ENCODE measurements at places on chromosomes 2 and 18.

- no peak for DNase-seq
Measured at GRCh38 chr2:168050377-168050776, 197.0 kb downstream of the STK39 start.

DNA sequence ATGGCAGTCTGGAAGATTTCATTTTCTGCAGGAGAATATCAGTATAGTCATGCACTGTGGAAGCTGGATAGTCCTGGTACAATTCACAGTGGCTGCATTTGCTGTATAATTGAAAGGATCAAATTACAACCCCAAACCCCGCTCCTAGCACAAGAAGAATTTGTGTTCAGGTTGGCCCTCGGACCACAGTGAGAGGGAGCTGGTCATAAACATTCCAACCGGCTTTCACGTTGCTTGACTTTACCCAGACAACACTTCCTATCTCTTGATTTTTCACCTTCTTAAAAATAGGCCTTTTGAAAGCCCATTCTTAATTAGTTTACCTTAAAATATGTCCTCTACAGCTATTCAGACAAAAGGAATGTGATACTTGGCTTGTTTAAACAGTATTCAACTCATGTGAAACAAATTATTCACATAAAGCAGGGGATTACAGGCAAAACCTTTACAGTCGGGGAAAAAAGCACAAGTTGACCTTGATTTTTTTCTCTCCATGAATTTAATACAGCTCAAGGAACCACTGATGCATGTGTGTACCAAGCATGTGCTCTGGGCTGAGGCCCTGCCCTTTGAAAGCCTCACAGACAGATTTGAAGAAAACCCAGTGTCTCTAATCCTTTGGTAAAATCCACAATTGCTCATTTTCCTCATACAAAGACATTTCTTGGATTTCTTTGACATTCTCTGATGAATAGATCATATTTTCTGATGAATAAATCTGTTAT lies 143.0 kb upstream of the SOX11 start:
- no peak for DNase-seq

- DNase-seq: no peak
Measured at GRCh38 chr18:79526468-79527460, 131.0 kb downstream of the NFATC1 start.

- no peak for DNase-seq
Measured at GRCh38 chr2:112021781-112022231, 33.3 kb upstream of the TMEM87B start.

DNA sequence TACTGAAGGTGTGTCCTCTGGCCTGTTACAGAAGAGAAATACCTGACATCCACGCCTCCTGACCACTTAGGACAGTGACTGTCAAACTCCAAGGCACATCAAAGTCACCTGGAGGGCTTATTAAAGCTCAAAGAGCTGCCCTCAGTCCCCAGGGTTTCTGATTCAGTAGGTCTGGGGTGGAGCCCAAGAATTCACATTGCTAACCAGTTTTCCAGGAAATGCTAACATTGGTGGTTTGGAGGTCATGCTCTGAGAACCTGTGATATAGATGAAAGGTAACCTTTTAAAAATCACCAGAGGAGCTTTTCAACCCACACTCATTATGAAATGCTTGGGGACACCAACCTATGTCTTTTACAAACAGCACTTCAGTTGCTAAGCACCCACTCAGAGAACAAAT lies 172.3 kb downstream of the ALK start:
- no peak for DNase-seq

DNA sequence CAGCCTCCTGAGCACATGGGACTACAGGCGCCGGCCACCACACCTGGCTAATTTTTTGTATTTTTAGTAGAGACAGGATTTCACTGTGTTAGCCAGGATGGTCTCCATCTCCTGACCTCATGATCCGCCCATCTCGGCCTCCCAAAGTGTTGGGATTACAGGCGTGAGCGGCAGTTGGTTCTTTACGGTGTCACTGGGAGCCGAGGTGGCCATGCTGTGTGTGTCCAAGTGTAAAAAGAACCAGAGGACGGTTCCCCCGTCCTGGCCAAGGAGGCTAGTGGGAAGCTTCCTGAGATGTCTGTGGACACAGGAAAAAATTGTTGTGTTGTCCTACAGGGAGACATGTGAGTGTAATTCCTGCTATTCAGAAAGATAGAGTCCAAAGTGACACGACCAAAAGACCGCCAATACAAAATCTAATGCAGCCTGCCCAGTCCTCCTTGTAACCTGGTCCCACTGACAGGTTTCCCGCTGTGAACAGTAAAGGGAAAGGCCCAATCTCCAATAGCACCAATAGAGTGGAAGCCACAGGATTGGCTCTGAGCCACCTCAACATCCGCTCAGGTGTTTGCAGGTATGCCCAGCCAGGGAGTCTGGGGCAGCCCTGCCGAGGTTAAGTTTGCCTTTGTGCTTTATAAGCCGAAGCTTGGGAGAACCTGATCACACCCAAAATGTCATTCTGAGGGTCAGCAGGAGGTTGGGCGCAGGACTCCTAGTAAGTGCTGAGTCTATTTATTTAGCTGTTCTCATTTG lies 40.6 kb downstream of the NCK2 start:
- no peak for DNase-seq

DNA sequence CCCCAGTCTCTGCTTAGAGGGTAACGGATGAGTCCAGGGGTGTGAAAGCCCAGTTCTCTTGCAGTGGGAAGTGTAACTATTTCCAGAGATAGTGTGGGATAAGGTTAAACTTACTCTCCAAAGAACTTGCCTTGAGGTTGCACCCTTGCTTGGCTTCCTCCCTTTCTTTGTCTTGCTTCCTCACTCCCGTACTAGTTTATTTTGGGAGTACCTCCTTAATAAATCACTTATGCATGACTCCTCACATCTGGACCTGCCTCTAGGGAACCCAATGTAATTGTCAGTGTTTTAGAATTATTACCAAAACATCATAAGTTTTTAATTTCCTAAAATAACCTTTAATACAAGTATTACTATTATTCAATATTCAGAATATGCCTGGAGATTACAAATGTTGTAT lies 35.2 kb downstream of the CPO start:
- no peak for DNase-seq
